ENCODE measurements at places on chromosomes 6 and 20.

GRCh38 chr6:52550870-52551269, 26.0 kb downstream of the TRAM2 start:
- DNase-seq, result no peak

DNA sequence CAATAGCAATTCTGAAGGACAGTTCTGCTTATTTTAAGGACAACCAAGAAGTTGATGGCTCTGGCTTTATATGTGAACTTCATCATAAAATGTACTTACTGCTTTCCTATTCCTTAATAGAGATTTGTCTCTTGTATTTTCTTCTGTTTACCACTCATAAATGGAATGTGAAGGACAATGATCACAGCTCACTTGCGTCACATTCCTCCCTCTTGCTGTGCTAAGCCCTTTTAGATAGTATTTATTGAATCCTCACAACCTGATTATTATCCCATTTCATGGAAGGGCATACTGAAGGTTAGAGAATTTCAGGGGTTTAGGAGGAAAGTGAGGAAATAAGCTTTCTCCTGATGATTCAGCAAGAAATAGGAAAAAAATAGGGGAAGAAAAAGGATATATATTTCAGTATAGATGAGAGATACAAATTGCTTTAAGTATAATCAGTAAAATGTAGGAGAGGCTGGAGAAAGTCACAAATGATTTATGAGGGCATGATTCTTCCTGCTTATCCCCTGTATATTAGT, 132.9 kb downstream of the AIG1 start:
- DNase-seq, result no peak

GRCh38 chr6:27582928-27583725, 110.2 kb upstream of the ZNF184 start:
- DNase-seq, result peak; percentile 15

- DNase-seq, result peak; percentile 94
Observed at GRCh38 chr6:141248021-141248799, 884.5 kb upstream of the GJE1 start.

DNA sequence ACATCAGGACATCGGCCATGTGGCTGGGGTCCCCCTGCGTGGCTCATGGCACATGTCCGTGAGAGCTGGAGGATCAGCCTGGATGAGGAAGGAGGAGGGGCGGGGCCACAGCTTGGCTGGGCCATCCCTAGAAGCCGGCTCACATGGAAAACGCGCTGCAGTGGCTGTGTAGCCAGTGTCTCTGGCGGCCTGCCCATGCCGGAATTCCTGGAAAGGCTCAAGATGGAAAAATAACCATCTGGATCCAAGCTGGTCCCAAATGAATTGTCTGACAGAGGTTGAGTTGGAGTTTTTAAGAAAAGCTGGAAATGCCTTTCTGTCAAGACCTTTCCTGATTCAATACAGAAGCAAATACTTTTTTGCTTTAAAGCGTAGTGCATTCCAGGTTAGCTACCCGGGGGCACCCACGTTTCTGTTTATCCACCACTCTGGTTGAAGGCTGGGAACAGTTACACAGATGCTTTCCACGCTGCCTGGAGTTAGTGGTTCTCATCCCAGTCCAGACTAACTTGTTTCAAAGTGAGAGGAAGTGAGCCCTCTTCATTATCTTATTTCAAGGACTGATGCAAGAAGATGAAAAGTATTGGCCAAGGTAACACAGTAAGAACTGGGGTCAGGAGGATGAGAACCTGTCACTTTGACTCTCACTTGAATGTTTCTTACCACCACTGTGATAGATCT, 99.0 kb downstream of the GMPR start:
- peak; percentile 94 for DNase-seq

- DNase-seq, result no peak
Observed at GRCh38 chr6:46189726-46190125, 18.9 kb upstream of the ENPP5 start.

- no peak for DNase-seq
Observed at GRCh38 chr6:103079867-103080266, 1686.4 kb downstream of the GRIK2 start.

- DNase-seq, result no peak
Observed at GRCh38 chr6:12164508-12164770, 125.7 kb upstream of the EDN1 start.

GRCh38 chr6:80440496-80441115, 334.1 kb downstream of the BCKDHB start:
- no peak for DNase-seq

DNA sequence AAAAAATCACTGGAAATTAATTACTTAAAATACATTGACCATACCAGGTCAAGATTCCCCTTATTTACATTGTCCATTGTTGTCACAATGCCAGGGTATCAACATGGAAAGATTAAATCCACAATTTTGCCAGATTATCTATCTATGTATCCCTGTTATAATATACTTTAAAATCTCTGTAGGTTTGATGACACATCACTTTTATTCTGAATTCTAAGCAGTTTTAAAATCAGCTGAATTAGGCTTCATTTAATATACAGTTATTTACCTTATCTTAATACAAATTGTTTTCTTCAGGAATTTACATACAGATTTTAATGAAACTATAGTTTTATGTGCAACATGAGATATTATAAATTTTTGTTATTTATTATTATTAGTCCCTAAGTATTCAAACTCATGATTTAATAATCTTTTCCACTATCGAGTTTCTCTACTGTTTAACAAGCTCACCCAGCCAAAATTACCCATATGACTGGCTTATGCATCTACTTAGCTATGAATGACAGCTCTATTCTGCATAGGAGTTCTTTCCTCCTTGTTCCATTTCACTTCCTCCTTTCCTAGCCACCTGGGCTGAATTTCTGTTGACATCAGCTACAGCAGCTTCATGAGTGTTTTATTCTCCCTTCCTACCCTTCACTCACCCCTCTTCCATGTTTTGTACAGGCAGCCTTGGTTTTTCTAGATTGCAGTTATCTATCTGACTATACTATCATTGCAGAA, 654.2 kb upstream of the MAP3K7 start:
- no peak for DNase-seq

DNA sequence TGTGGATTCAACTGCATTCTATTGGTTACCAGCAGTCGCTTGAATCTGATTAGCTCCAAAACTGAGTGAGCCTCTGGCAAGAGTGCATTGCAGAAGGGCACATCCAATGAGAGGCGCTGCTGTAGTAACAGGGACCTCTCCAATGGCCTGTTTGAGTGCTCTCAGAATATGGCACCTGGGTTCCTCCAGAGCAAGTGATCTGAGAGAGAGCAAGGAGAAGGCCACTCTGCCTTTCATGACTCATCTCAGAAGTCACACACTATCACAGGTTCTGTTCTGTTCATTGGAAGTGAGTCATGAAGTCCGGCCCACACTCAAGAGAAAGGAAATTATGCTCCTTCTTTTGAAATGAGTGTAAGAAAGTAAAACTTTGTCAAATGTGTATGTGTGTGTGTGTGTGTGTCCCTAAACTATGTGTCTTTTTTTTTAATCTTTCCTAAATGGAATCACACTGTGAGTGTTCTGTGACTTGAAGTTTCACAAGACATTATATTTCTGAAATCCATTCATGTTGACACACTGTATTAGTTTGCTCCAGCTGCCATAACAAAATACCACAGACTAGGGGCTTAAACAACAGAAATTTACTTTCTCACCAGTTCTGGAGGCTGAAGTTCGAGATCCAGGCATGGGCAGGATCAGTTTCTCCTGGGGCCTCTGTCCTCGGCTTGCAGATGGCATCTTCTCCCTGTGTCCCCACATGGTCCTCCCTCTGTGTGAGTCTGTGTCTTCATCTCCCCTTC, 138.3 kb upstream of the CDYL start:
- no peak for DNase-seq

GRCh38 chr6:125746019-125746414, 3.4 kb upstream of the HEY2 start:
- no peak for DNase-seq

DNA sequence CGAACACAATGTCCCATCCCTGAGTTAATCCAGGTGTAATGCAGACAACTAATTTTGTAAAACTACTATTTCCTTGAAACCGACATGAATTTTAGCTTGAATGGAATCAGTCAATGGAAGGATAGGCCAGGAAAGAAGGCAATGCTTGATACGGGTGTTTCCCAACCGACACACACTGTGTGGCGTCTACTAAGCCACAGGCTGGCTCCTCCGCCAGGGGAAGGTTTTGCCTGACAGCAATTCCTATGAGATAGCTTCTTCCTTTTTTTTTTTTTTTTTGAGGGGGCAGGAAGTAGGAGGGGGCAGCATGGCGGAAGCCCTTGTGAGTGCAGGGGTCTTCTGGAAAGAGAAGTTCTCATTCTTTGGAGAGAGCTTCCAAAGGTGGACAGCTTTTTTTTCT, 12.0 kb upstream of the LAMA4 start:
- DNase-seq, result no peak

DNA sequence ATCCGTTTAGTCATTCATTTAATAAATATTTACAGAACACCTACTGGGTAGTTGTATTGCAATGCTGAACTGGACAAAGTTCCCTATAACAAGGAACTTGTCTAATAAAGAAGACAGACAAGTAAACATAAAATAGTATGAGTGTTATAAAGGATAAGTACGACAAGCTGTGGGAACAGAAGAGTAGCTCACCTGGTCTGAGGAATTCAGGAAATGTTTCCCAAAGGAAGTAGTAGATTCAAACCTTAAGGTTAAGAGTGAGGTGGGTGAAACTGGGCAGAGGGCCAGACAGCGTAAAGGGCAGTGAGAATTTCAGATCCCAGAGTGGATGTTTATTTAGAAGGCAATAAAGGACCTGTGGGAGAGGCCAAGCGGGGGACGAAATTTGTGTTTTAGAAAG, 72.3 kb upstream of the CD2AP start:
- DNase-seq, result no peak

Measured in umbilical cord (tissue), 2 donors.